ENCODE measurements at places on chromosomes 7 and 10. TPM values are rescaled to one million over a fixed set of nuclear protein-coding genes. Genes with fewer than 3 reads are reported as not detected.

The ABCC2 gene
- total RNA-seq: 3.4 TPM

The AEBP1 gene
- total RNA-seq: 84.2 TPM

The SFTPA1 gene
- total RNA-seq: not detected

The UTF1 gene
- not detected for total RNA-seq

The PPIF gene
- 46.5 TPM for total RNA-seq

The HGF gene
- total RNA-seq: 78.2 TPM

The PPP1R3C gene
- 17.3 TPM for total RNA-seq

The OR2A1 gene
- 0.24 TPM for total RNA-seq

The LRRD1 gene
- 0.56 TPM for total RNA-seq

The ZNF467 gene
- total RNA-seq: 27.9 TPM

The EEPD1 gene
- total RNA-seq: 2.8 TPM

The LRRTM3 gene
- not detected for total RNA-seq

The KLLN gene
- 0.78 TPM for total RNA-seq

The AKR1C3 gene
- total RNA-seq: 9.6 TPM

The TWIST1 gene
- total RNA-seq: 19.9 TPM

The DNAJC12 gene
- total RNA-seq: 21.9 TPM

The GRB10 gene
- 36.7 TPM for total RNA-seq

The SORBS1 gene
- 0.16 TPM for total RNA-seq

The KCND2 gene
- 2.6 TPM for total RNA-seq

The AQP1 gene
- 1.4 TPM for total RNA-seq

The MYPN gene
- total RNA-seq: 0.13 TPM

The HECW1 gene
- total RNA-seq: 0.32 TPM

The RAPGEF5 gene
- 1.8 TPM for total RNA-seq

The EGFR gene
- 50.1 TPM for total RNA-seq

The UCMA gene
- not detected for total RNA-seq

The UNCX gene
- total RNA-seq: not detected

The TMEM72 gene
- not detected for total RNA-seq

The DIP2C gene
- total RNA-seq: 8.7 TPM

The TAS2R5 gene
- total RNA-seq: 0.39 TPM

The ZNF248 gene
- total RNA-seq: 3.0 TPM

The PRKCQ gene
- 0.24 TPM for total RNA-seq
